ENCODE measurements at places on chromosomes 16 and 17.

- no peak for DNase-seq
These were observed 28.1 kb downstream of the MYBBP1A start for GRCh38 chr17:4527134-4527533.

DNA sequence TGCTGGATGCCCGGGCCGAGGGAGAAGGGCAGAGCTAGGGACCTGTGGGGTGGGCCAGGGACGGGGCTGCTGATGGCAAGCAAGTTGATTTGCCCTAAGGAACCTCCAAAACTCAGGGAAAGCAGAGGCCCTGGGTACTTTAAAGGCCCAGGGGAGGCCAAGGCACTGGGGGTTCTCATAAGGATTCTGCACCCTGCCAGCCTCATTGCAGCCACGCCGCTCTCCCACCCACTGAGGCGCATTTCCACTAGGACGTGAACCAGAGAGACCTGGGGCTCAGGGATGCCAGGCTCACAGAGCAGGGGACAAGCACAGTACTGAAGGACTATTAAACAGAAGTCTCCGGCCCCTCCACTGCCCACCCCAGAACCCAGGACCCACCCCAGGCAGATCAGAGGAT is 39.4 kb upstream of the RBFOX3 start:
- DNase-seq, result no peak

- DNase-seq, result no peak
These were observed 28.4 kb upstream of the VWA3A start for GRCh38 chr16:22063888-22064467.

DNA sequence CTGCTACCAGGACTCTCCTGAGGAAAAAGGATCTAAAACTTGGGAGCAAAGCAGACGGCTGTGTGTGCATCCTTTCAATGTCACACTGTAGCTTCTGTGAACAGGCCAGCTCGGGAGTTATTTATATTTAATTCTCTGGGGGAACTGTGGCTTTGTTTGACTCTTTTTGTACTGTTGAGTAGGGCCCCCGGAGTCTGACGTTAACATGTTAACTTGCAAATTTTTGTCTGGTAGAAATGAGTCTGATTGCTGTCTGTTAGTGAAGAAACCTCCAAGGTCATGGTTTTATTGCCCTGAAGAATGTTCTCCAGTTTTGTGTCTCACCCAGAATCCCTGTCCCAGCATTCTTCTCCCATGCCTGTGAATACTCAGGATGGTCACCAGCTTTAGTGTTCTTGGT is 14.2 kb upstream of the KCNG4 start:
- DNase-seq, result no peak
